ENCODE measurements at places on chromosomes 3 and 15.
A peak's percentile ranks its signal among the peaks of the same experiment; 100 is the strongest.

GRCh38 chr3:172751175-172751704, 714 bp downstream of the ECT2 start:
- peak; percentile 58 for DNase-seq

- peak; percentile 75 for DNase-seq
These were observed 2.1 kb downstream of the IDH2 start for GRCh38 chr15:90099868-90100831.

GRCh38 chr15:101451266-101451799, 38.2 kb downstream of the PCSK6 start:
- no peak for DNase-seq

DNA sequence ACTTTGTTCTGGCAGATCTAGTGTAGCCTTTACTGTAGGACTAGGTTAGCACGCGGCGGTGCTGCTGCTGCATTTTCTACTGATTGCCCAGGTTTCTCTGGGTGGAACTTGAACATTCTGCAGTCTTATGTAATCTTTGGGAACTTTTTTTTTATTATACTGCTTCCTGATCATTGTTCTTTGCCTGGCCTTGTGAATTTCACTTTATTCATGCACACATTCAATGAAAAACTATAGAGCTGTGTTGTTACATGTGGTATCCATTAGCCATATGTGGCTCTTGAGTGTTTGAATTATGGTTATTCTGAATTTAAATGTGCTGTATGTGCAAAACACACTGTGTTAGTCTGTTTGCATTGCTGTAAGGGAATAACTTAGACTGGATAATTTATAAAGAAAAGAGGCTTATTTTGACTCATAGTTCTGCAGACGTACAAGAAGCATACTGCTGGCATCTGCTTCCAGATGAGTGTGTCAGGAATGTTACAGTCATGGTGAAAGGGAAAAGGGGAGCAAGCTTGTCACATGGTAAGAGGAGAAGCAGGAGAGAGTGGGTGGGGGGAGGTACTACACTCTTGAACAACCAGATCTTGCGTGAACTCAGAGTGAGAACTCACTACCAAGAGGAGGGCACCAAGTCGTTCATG, 26.5 kb downstream of the MEF2A start:
- no peak for DNase-seq

GRCh38 chr3:168459226-168459784, 363.6 kb upstream of the GOLIM4 start:
- DNase-seq = no peak

GRCh38 chr3:57731311-57731710, 24.8 kb upstream of the SLMAP start:
- no peak for DNase-seq

- DNase-seq = peak; percentile 80
These were observed 40.1 kb upstream of the TAFA4 start for GRCh38 chr3:68972358-68972979.

DNA sequence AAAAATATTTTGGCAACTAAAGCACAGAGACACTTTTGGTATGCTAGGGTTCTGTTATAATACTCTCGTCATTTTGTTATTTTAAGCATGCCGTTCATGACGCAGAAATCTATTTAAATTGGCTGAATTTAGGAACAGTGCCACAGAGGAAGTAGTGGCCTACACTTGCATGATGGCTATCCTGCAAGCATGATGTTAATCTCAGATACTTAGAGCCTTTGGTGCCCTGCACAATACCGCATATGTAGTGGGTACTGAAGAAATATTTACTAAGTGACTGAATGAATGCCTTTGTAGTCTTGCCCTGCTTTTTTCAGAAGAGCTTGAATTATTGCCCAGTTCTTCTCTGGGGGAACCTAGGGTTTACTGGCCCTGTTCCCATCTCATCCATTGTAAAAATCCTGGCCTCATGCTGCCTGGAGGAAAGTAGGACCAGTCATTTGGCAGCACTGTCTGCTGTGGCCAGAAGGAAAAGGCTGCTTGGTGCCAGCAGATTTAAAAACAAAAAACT, 79.0 kb downstream of the SERPINI1 start:
- DNase-seq = no peak

Measured in NCI-H524 (cell line).